ENCODE measurements at places on chromosomes 16 and 17. TPM values are rescaled to one million over a fixed set of nuclear protein-coding genes. Genes with fewer than 3 reads are reported as not detected.

ASPHD1 gene
- 1.4 TPM for total RNA-seq

GNAO1 gene
- 0.25 TPM for total RNA-seq

KRT36 gene
- total RNA-seq: not detected

AOC2 gene
- total RNA-seq: 3.6 TPM

EVPLL gene
- total RNA-seq: 0.54 TPM

MYH11 gene
- total RNA-seq: not detected

ODAD4 gene
- total RNA-seq: 1.2 TPM

TBC1D3H gene
- not detected for total RNA-seq

C1QTNF8 gene
- total RNA-seq: not detected

SSTR5 gene
- not detected for total RNA-seq

IGF2BP1 gene
- total RNA-seq: 0.49 TPM

GNG13 gene
- not detected for total RNA-seq

SMIM5 gene
- 0.06 TPM for total RNA-seq

CPHXL2 gene
- not detected for total RNA-seq

CX3CL1 gene
- total RNA-seq: 0.07 TPM

SPNS2 gene
- total RNA-seq: 0.64 TPM

STAT3 gene
- total RNA-seq: 189 TPM

DOC2A gene
- total RNA-seq: 0.80 TPM

Measured in activated naive CD4-positive, alpha-beta T cell treated with anti-CD3 and anti-CD28 coated beads, Interleukin-2, amount 50 U/mL, for 72 hours (primary cell).